CD4-positive, alpha-beta T cell treated with Interleukin-6 for 4 hours (primary cell): ENCODE measurements at places on chromosomes 7 and 10.
A peak's percentile ranks its signal among the peaks of the same experiment; 100 is the strongest.

GRCh38 chr7:137694405-137694804 lies 152.4 kb downstream of the DGKI start:
- no peak for DNase-seq

GRCh38 chr10:79300711-79301110 lies 46.6 kb upstream of the PPIF start:
- DNase-seq = no peak

DNA sequence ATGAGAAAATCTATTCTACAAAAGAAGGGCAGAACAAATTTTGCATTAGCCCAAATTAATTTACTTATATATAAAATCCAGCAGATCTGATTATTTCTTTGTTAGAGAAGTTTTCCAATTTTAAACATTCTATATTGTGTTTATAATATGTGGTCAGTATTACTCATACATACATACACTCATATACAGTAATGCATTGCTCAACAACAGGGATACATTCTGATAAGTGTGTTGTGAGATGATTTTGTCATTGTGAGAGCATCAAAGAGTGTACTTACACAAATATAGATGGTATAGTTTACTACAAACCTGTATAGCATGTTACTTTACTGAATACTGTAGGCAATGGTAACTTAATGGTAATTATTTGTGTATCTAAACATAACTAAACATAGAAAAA lies 239.6 kb upstream of the ETV1 start:
- DNase-seq = no peak

GRCh38 chr10:101560298-101561067 lies 27.6 kb downstream of the POLL start:
- DNase-seq = no peak

GRCh38 chr10:43267811-43268210 lies 946 bp upstream of the RASGEF1A start:
- no peak for DNase-seq

DNA sequence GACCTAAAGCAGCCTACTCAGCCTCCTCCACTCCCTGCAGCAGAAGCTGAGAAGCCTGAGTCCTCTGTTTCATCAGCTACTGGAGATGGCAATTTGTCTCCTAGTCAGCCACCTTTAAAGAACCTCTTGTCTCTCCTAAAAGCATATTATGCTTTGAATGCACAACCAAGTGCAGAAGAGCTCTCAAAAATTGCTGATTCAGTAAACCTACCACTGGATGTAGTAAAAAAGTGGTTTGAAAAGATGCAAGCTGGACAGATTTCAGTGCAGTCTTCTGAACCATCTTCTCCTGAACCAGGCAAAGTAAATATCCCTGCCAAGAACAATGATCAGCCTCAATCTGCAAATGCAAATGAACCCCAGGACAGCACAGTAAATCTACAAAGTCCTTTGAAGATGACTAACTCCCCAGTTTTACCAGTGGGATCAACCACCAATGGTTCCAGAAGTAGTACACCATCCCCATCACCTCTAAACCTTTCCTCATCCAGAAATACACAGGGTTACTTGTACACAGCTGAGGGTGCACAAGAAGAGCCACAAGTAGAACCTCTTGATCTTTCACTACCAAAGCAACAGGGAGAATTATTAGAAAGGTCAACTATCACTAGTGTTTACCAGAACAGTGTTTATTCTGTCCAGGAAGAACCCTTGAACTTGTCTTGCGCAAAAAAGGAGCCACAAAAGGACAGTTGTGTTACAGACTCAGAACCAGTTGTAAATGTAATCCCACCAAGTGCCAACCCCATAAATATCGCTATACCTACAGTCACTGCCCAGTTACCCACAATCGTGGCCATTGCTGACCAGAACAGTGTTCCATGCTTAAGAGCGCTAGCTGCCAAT lies 202.2 kb downstream of the ZEB1 start:
- DNase-seq = no peak

- no peak for DNase-seq
These were observed 125.0 kb upstream of the PPP2R2D start for GRCh38 chr10:131775833-131776232.

- no peak for DNase-seq
These were observed 204.4 kb downstream of the CXCL12 start for GRCh38 chr10:44180321-44181168.

DNA sequence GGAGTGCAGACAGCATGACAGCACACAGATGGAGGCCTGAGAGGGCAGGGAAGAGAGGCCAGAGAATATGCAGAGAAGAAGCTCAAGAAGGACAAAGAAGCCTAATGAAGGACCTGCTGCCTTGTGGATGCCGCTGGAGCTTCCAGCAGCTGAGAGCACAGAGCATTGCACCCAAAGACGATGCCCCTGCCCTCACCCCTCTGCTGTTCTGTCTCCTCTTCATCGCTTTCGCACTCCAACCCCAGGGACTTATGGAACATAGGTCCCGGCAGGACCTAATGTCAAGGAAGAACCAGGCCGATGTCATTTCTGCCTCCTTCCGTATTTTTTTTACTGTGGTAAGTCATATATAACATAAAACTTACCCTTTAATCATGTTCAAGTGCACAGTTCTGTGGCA lies 12.3 kb upstream of the INSIG1 start:
- DNase-seq = no peak

DNA sequence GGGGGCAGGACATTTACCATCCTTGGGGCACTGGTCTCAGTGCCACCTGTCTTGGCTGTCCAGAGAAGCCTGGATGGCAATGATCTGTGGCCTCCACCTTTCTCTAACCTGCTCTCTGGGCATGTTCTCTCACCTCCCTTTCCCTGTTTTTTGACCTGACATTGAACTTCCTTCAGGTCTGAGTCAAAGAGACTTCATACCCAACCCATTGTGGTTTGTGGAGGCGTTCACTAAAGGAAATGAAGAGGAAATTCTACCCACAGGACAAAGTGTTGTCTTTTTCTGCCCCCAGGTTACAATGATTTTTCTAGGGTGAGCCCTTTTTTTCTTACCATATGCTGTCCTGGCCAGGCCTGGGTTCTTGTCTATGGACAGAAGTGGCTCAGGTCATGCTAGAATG lies 76.6 kb downstream of the CYP26A1 start:
- no peak for DNase-seq

DNA sequence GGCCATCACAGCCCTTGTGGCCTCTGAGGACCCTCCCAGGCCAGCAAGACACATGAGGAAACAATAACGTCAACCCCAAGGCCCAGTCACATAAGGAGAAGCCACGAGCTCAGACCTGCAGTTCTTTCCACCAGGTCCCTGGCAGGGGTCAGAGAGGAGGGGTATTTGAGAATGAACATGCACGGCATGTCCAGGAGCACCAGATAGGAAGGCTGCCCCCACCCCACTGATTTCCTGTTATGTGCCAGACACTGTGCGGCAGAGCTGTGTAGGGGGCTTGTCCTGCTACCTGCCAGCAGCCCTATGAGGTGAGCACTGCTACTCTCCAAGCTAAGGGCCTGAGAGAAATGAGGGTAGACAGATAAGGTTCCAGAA lies 40.7 kb upstream of the ZMIZ1 start:
- no peak for DNase-seq

DNA sequence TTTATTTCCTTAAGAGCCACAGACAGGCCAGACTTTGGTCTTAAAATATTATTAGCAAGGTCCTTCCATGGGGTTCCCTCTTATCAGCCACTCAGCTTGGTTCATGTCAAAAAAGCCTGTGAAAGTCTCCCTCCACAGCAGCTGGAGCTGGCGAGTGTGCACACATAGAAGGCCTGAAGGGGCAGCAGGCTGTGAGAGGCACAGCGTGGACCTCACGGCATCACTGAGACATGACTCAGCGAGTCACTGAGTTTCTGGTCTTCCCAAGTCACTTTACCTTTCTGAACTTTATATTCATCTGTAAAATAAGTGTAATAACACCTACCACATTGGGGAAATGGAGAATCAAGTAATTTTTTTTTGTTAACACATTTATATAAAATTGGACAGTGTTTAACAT lies 8.7 kb downstream of the TAF3 start:
- no peak for DNase-seq

DNA sequence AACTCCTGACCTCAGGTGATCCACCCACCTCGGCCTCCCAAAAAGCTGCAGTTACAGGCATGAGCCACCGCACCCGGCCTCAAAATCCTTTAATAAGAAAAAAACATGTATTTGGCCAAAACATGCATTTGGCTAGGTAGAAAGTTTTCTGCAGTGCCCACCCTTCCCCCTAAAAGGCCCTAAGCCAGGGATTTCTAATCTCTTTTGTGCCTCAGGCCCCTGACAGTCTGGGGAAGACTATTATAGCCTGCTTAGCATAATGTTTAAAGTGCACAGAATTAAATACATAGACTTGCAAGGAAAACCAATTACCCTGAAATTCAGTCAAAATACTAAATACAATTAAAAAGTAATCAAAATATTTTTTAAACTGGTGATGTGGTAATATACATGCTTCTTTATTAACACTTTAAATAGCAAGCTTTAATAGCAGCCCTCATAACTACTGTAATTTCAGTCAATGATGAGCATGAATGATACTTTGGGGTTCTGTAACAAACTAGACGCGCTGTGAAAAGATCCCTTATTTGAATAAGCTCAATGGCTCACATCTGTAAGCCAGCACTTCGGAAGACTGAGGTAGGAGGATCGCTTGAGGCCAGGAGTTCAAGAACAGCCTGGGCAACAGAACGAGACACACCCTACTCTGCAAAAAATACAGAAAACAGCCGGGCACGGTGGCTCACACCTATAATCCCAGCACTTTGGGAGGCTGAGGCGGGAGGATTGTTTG lies 29.9 kb downstream of the SPDYE6 start:
- DNase-seq = no peak

- no peak for DNase-seq
These were observed 12.4 kb upstream of the JAZF1 start for GRCh38 chr7:28192786-28193585.

- no peak for DNase-seq
These were observed 93.5 kb upstream of the PDCD4 start for GRCh38 chr10:110778211-110778610.

GRCh38 chr7:100893910-100894721 lies 1.6 kb downstream of the ACHE start:
- DNase-seq = no peak

DNA sequence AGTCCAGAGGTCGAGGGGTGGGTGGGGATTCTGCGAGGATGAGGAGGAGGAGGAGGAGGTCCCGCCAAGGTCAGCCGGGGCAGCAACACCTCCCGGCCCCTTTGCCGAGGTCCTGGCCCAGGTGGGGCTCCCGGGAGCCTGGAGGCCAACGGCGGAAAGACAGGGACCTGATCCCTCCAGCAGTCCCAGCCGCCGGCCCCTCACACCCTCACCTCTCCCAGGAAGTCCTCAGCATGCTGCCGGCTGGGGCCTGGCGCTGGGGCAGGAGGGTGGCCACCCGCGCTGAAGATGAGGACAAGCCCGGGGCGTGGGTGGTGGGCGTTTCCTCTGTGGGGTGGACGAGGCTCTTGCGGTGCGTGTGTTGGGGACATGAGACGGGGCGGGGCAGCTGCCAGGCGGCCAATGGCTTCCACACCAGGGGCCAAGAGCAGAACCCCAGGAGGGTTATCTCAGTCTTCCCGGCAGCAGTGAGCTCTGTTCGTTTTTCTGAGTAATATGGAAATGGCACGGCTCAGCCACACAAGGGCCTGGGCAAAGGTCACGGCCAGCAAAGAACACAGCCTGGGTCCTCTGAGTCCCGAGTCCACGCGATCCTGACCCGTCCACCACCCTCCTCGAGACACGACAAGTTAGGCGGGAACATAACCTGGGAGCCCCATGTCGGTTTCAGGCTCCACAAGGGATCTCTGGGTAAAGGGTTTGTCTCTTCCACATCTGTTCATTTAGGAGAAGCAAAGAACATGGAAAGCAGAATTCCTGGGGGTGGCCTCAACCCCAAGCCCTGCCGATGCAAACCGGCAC lies 82.9 kb upstream of the PDGFA start:
- DNase-seq = peak; percentile 33

- DNase-seq = no peak
These were observed 58.9 kb downstream of the ABI1 start for GRCh38 chr10:26801831-26802230.

DNA sequence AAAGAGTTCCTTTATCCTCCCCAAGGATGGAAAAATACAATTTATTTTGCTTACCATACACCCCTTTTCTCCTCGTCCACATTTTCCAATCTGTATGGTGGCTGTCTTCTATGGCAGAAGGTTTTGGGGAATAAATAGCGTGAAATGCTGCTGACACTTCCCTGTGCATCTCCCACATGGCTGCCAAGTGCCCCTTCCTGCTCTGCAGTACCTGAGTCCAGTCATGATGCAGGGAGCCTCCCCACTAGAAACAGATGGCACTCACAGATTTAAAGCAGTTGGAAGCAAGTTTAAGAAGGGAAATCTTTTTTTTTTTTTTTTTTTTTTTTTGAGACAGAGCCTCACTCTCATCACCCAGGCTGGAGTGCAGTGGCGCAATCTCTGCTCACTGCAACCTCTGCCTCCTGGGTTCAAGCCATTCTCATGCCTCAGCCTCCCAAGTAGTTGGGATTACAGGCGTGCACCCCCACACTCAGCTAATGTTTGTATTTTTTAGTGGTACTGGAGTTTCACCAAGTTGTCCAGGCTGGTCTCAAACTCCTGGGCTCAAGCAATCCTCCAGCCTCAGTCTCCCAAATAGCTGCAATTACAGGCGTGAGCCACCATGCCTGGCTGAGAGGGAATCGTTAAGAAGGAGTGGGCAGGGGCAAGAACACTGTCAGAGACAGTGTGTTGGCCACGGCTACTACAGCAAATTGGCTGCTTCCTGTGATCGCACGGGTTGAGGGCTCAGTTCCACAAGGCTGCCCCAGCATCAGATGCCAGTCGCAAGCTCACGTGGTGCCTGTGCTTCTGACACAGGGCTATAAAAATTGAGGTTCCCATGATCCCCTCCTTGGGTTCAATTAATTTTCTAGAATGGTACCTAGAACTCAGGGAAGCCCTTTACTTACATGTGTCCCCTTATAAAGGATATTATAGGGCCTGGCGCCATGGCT lies 5.3 kb upstream of the PILRA start:
- DNase-seq = no peak

DNA sequence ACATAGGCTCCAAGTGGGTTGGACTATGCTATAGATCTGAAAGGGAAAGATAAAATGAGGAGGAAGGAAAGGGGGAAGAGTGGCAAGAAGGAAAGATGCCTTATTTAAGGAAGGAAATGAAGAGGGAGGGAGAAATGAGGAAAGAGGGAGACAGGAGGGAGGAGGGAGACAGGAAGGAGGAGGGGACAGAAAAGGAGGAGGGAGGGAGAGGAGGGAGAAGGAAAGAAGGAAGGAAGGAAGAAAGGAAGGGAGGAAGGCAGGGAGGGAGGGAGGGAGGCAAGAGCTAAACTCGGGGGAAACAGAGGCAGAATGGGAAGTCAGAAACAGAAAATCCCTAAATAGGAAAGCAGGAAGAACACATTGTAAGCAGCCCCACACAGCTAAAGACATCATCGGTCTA lies 67.4 kb downstream of the KIAA1549 start:
- DNase-seq = no peak

- DNase-seq = no peak
These were observed 252.6 kb downstream of the DOCK4 start for GRCh38 chr7:111953611-111954010.

DNA sequence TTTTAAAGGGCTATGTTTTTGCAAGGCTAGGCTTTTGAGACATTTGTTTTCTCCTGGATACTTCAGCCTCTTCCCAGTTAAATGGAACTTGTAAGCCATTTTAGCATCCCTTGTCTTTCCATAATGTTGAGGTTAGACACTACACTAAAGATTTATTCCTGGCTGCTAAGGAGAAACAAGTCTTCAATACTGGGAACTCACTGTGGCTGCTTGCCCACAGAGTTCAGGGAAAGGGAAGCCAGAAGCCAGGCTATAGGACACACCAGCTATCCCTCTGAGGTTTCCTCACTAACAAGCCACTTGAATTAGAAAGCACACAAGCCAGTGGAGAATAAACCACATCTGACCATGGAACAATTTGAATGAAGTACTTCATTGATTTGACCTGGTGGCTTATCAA lies 421.7 kb upstream of the CHRM2 start:
- no peak for DNase-seq

GRCh38 chr7:99305473-99306260 lies 20.0 kb upstream of the ARPC1A start:
- no peak for DNase-seq
